Activated CD4-positive, alpha-beta T cell treated with anti-CD3 and anti-CD28 coated beads, Interleukin-2, amount 50 U/mL, for 24 hours (primary cell): ENCODE measurements at places on chromosomes 7 and 10.

GRCh38 chr10:7036951-7037350, 373.9 kb downstream of the SFMBT2 start:
- no peak for DNase-seq

DNA sequence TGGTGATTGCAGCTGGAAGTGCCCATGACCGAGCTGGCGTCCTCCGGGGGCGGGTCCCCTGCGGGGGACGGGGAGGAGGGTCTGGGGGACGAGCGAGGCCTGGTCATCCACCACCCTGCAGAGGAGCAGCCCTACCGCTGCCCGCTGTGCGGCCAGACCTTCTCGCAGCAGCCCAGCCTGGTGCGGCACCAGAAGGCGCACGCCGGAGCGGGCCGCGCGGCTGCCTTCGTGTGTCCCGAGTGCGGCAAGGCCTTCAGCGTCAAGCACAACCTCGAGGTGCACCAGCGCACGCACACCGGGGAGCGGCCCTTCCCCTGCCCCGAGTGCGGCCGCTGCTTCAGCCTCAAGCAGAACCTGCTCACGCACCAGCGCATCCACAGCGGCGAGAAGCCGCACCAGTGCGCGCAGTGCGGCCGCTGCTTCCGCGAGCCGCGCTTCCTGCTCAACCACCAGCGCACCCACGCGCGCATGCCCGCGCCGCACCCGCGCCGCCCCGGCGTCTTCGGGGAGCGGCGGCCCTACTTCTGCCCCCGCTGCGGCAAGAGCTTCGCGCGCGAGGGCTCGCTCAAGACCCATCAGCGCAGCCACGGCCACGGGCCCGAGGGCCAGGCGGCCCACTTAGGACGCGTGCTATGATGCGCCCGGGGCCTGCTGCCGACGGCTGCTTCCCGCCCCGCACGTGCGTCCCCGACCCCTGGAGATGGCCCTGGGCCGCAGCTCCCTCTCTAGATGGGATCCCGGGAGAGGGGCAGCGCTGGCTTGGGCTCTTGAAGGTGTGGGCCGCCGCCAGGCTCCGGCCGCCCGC, 28.7 kb downstream of the ZNF775 start:
- DNase-seq: no peak

- DNase-seq: no peak
Observed at GRCh38 chr7:714251-714671, 12.2 kb upstream of the DNAAF5 start.

- no peak for DNase-seq
Observed at GRCh38 chr7:47479821-47480575, 101.9 kb downstream of the TNS3 start.

DNA sequence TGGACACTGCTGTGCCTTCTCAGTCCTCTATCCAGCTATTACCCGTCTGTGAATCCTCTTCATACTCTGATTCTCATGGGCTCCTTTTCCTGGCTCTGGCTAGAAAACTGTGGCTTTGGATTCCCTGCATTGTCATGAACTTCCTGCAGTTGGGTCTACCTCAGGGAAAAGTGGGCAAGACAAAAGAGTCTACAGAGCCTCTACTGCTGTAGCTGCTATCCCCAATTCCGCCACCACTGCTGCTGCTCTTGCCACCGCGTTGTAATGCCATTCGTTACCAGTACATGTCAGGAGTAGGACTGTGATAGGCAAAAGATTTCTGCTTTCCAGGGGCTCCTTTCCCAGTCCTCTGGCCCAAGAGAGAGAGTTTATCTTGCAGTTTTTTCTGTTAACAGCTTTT, 23.9 kb upstream of the PPP1R17 start:
- DNase-seq: no peak

DNA sequence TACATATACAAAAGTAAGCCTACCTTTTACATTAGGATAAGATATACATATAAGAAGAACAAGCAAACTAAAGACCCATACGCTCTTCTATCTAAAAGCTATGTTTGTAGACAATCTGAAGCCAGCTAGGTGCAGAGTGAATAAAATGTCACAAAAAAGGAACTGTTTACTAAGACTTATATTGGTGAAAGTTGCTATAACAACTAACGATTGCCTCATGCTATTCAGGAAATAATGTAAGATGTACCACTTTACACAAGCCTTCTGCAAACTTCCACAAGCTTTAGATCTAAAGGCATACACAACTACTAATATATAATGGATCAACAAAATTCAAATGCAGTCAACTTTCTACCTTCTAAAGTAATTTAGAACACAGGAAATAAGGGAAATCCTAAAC, 175.1 kb downstream of the SRPK2 start:
- DNase-seq: no peak

DNA sequence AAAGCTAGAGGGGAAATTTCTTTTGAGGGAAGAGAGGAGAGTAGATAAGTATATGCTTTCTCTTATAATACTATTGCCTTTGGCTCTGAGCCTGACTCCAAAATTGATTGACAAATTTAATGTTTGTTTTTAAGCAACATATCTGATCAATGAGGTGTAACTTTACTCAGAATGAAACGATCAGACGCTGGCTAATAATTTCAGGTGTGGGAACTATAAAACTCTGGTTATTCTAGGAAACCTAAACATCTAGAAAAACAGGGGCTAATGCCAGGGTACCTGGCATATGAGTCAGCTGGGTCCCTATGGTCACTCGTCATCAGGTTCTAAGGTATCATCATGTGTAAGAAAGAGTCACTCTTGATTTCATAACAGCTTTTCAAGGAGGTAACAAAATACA, 139.7 kb downstream of the ATE1 start:
- no peak for DNase-seq

DNA sequence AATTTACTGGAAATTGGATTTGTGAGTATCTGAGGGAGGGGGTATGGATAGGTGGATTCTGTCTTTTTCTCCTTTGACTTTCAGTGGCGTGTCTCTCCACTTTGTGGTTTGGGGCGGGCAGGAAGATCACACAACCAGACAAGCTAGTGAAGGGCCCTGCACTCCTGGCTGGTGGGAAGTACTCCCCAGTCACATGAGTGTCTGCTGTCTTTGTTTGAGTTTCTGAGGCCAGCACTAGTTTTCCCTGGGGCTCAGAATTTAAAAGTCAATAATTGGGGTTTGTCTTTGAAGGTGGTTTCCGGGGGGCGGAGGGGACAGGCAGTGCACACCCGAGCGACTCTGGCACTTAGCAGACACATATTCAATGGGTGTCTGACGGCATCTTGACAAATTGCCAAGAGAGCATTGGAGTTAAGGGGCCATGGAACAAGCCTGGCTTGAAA, 120.1 kb downstream of the WDFY4 start:
- no peak for DNase-seq

DNA sequence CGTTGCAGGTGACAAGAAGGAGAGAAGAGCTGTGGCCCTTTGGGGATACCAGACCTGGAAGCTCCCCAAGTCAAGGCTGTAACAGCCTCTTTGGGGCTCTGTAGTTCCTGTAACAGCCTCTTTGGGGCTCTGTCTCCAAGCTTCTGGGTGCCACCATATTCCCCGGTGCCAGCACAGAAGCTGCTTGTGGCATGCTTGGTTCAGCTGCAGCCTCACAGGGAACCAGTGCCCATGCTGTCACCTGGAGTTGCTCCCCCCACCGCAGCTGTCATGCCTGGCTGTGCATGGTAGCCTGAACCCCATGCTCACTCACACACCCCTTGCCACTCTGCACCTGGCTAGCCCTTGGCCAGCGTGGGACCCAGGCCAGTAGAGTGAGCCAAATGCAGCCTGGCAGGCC, 109.1 kb downstream of the ELAPOR2 start:
- DNase-seq: no peak

DNA sequence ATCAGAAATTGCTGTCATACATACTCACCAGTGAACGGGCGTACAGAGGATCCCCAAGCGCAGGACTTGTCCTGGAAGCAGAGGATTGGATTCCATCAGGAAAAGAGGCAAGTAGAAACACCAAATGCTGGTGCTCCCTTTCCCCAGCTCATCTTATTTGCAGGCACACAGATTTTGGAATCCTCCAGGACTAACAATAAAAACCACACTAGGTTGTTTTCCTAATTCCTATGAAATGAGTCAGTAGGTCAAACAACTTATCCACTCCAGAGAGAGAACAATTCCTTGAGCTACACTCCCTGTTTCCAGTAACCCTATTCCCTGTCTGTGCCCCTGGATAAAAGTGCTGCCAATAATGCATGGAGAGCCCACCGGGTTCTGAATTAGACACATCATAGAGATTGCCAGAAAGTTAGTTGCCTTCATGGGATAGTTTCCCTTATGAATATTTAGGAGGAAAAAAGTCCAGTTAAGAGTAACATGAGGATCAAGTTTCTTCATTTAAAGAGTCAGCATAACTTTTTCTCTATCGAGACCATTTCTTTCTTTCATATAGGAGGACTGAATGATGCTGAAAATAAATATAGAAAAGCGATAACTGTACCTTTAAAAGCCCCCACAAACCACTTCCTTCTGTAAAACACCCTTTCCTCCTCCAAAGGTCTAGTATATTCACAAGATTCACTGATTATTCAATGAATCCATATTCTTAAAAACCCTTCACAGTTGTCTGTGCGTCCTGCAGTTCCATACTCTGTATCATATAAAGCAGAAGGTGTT, 178.3 kb upstream of the KLF14 start:
- no peak for DNase-seq

DNA sequence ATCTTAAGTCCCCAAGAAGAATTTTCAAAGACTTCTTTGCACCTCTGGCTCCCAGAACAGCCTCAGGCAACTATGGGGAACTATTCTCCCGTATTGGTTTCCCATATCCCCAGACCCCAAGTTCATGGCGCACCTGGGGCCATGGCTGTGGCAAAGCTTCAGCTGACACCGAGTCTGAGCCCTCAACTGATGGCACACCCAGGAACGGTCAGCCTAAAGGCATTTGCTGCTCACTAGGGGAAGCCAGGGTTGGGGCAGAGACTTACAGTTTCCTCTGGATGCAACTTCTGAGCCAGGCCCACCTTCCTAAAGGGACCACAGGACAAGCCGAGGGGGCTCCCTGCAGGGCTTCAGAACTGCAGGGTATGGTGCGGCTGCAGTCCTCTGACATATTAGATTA, 13.7 kb upstream of the CPA1 start:
- no peak for DNase-seq

GRCh38 chr7:20402747-20403230, 72.1 kb downstream of the ITGB8 start:
- DNase-seq: no peak

GRCh38 chr10:125991392-125991791, 95.0 kb downstream of the FANK1 start:
- DNase-seq: no peak

DNA sequence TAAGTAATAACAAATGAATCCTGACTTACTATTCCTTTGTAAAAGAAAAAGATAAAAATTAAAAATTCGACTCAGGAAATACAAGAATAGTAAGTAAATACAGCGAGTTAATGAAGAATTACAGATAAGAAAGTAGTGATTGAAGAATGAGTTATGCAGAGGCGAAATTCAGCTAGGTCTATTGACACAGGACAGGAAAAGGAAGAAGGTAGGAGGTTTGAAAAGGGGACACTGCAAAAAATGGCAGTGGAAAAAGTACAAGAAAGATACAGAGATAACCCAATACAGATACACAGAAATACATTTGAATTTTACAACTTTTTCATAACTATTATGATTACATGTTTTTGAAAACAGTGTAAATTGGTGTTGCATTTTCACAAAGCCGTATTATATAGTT, 28.0 kb downstream of the JAZF1 start:
- DNase-seq: no peak
